Activated CD8-positive, alpha-beta memory T cell treated with anti-CD3 and anti-CD28 coated beads, Interleukin-2, amount 50 U/mL, for 48 hours (primary cell): ENCODE measurements at places on chromosomes 7 and 10.

- no peak for DNase-seq
Observed at GRCh38 chr10:57638411-57638810, 629.3 kb downstream of the IPMK start.

DNA sequence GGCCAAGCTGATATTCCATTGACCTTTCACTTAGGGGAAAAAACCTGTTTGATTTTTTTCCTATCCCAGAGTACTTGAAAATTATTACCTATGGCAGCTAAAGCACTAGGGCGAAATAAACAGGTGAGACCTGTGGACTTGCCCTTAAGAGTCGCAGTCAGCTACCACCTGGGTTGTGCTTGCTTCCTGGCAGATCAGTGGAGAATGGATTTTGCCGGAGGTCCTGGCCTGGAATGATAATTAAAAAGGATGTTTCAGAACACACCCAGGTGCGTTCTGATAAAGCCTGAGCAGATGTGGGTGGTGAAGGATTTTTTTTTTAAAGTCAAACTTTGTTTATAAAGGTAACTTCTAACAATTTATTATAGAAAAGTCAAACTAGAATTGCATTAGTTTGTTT lies 59.1 kb downstream of the AUTS2 start:
- DNase-seq, result no peak

- no peak for DNase-seq
Observed at GRCh38 chr10:125768219-125768855, 7.3 kb downstream of the MMP21 start.

GRCh38 chr7:50182759-50183158 lies 89.7 kb upstream of the ZPBP start:
- no peak for DNase-seq

- DNase-seq, result no peak
Observed at GRCh38 chr10:11576092-11576809, 35.2 kb downstream of the USP6NL start.

- DNase-seq, result no peak
Observed at GRCh38 chr10:86533328-86533727, 11.7 kb upstream of the WAPL start.

DNA sequence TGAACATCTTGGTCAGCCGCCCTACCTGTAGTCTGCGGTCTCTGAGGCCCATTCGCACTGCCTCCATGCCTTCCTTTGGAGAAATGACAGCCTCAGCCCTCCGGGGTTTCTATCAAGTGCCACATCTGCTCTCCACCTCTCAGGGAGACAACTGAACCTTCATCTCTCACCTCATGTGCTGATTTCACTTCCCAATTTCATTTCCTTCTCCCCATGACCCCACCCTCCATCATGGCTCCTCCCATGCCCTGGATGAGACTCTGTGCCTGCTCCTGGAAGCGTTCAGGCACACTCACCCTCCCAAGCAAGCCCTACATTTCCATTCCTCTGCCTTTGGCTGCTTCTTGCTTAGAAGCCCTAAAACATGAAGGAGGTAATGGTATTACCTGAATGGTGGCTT lies 7.8 kb upstream of the SCD start:
- DNase-seq, result no peak

- DNase-seq, result no peak
Observed at GRCh38 chr10:124651402-124651891, 92.7 kb downstream of the FAM53B start.

GRCh38 chr10:132907821-132908620 lies 34.3 kb downstream of the CFAP46 start:
- no peak for DNase-seq

GRCh38 chr10:74924251-74924963 lies 98.0 kb downstream of the KAT6B start:
- DNase-seq, result no peak

DNA sequence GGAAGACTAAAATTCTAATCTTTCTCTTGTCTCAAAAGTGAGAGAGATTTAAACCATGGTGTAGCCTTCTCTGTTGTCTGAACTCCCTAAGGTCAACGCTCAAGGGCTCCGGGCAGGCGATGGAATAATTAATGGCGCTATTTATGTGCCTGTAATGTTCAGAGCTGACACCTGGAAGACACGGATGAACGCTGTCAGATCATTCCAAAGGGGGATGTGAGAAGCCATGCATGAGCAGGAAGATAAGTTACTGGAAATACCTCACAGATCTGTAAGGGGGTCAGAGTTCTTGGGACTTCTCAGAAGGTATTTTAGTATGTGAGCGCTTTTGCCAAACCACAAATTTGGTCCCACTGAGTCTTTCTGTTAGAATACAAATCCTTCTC lies 73.3 kb upstream of the MTPN start:
- DNase-seq, result no peak

GRCh38 chr7:78140109-78140508 lies 341.5 kb downstream of the PHTF2 start:
- DNase-seq, result no peak

DNA sequence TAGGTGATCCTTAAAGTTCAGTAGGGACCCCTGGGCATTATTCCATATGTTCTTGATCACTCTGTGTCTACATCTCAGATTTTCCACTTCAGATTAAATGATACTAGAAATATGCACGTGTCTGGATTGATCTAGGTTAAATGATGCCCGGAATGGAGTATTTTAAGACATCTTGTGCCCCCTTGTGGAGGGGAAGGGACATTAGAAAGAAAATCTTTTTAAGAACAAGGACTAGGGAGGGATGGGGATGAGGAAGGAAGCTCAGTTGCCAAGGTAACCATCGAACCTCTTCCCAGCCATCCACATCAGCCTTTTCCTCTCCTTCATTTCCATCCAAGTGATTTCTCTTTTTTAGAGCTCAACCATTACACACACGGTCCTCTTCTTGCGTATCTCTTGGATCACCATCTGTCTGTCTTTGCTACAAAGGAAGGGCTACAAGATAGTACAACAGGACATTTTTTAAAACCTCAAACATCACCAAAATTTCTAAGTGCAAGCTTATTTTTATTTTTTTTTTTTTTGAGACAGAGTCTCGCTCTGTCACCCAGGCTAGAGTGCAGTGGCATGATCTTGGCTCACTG lies 40.5 kb downstream of the PRSS2 start:
- DNase-seq, result peak; percentile 54

GRCh38 chr10:119996944-119997343 lies 104.4 kb downstream of the SEC23IP start:
- DNase-seq, result no peak

GRCh38 chr10:66822801-66823200 lies 103.0 kb upstream of the LRRTM3 start:
- DNase-seq, result no peak

GRCh38 chr7:45886931-45887667 lies 1.2 kb upstream of the IGFBP1 start:
- DNase-seq, result no peak

DNA sequence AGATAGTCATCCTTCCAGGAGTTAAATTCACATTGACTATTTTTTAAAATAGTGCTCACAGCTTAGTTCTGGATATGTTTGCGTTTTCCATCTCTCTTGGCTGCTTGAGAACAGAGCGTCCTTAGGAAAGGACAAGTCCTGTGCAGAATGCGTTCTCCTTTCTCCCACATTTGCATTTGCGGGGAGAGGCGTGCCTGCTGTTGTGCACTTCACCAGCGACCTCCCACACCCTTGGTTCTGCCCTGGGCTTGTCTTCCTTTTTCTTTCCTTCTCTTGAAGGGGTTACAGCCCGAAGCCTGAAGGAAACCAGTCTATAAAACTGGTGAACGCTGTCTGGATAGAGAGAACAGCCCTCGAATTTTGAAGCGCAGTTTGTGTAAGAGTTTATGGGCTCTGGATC lies 367.1 kb downstream of the DPP6 start:
- no peak for DNase-seq

DNA sequence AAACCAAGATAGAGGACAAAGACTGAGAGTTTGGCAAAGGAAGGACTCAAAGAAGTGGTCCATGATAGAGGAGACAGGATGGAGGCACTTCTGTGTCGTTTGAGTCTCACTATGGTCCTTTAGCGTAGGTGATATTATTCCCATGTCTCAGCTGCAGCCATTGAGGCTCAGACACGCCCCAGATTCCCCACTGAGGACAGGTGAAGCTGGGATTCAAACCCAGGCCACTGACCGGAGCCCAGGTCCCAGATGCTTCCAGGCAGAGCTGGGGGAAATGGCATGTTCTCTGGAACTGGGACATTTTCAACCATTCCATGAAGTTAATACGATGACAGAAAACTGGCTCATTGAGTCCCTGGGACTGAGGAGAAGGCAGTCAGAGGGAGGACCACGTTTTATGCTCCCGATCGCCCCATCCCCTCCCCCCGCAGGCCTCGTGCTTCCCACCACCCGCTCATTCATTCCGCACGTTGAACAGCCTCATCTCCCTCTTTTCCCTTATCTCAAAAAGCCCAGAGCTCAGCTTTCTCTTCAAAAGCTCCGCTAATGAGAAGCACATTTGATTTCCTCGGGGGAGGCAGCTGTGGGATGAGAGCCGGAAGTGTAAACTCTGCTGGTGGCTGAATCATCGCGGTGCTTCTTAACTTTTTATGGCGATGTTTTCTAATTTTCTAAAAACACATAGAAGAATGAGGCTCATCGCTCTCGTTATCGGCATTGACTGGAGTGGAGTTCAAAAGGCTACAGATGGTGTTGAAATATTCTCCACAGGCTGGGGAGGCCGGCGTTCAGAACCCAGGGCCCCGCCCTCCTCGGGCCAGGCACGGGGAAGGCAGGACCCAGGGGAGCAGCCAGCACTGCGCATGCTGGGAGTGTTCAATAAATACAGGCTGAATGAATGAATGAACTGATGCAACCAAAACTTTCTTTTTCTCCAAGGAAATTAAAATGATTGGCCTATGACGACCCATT lies 64.0 kb downstream of the OAT start:
- DNase-seq, result peak; percentile 67

GRCh38 chr7:84251277-84251781 lies 56.7 kb upstream of the SEMA3A start:
- DNase-seq, result no peak

DNA sequence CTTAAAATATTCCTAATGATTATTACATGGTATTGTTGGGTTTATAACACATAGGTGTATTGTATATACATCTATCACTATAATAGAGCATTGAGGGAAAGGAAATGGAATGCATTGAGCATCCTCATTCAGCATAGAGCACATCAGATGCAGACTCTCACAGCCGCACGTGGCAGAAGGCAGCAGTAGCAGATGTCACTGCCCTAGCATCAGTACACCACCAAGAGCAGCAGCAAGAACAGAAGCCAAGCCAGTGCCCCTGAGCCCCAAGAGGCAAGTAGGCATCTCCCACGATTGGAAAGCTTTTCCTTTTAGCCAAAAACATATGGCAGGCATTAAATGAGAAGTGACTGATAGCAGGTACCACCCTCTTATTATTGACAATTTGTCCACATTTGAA lies 510.0 kb downstream of the TNS3 start:
- DNase-seq, result no peak

GRCh38 chr7:45938626-45939302 lies 17.7 kb upstream of the IGFBP3 start:
- DNase-seq, result no peak

- no peak for DNase-seq
Observed at GRCh38 chr10:118272149-118272721, 69.9 kb downstream of the FAM204A start.

DNA sequence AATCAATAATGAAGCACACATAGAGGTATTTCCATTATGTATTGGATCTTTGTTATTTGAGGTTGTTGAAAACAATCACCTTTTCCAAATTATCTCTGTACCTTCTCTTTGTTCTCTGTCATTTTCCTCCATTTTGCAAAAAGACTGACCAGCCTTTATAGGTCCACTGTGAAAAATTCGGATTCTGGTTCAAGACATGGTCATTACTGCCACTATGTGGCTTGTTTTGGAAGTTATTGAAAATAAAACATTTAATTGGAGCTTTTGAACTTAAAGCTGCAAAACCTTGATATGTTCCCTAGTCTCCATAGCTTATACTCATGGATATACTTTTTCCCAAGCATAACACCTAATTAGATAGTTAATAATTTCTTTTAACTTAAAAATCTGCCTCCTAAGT lies 1094.4 kb downstream of the NRG3 start:
- no peak for DNase-seq

- DNase-seq, result no peak
Observed at GRCh38 chr7:134364619-134365037, 47.9 kb upstream of the SLC35B4 start.

- no peak for DNase-seq
Observed at GRCh38 chr10:37707829-37708578, 149.4 kb downstream of the ZNF248 start.

DNA sequence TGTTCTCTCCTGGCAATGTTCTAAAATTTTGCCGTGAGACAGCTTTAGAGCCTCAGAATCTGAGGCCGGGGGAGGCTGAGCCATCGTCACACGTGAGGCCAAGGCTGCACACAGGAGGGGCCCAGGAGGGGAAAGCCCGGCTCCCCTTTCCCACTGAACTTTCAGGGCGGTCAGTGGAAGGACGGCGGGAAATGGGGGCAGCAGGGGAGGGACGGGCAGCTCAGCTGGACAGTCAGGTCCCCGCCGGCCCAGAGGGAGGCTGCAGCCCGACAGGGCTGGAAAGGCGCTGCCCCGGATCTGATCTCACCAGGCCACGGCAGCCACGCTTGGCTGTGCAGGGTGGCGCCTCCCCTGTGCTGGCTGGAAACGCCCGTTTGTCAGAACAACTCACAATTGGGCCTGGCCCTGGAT lies 43.3 kb upstream of the ADGRA1 start:
- DNase-seq, result no peak

DNA sequence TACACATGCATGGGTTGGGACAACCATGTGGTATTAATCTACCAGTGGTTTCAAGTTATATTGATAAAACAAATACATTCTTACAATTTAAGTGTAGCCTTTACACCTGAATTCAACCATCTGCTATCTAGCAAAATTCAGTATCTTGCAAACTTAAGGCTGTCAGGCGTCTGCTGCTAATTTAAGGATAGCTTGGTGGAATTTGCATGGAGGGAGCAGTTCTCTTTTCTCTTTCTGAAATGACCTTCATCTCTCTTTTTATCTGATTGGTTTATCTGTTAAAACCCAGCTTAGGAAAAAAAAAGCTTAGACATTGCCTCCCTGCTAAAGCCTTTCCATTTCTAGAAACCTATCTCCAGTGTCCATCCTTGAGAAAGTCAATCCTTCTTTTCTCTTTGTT lies 102.3 kb downstream of the ZEB1 start:
- DNase-seq, result no peak

GRCh38 chr7:1954366-1955004 lies 278.3 kb downstream of the MAD1L1 start:
- DNase-seq, result no peak

GRCh38 chr7:157613575-157614322 lies 276.9 kb downstream of the DNAJB6 start:
- DNase-seq, result no peak

DNA sequence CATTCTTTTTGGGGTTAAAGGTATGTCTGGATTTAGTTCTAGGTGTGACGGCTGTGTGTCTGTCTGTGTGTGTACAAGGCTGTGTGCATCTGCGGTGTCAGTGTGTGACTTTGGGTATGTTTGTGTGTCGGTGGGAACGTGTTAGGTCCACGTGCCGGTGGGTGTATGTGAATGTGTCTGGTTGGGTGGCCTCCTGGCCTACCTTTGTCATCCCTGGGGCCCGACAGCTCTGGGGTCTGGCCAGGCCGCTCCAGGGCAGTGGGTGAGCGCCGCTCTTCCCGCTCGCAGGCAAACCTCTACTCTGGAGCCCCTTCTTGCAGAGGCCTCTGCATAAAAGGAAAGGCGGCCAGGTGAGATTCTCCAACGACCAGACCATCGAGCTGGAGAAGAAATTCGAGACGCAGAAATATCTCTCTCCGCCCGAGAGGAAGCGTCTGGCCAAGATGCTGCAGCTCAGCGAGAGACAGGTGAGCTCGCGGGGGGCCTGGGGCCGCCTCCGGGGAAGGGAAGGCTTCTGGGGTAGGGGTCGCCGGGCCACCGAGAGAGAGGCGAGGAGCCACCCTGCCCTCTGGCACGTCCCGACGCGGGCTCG lies 2.4 kb downstream of the HHEX start:
- DNase-seq, result no peak

GRCh38 chr7:134892963-134893362 lies 93.3 kb upstream of the AGBL3 start:
- no peak for DNase-seq
